ENCODE measurements at places on chromosomes 5 and 9. TPM values are rescaled to one million over a fixed set of nuclear protein-coding genes. Genes with fewer than 3 reads are reported as not detected.

Gene CCNJL
- 29.2 TPM for total RNA-seq

Gene SLC36A1
- 8.2 TPM for total RNA-seq

Gene FOXD4L3
- total RNA-seq = not detected

Gene LHFPL2
- 50.8 TPM for total RNA-seq

Gene PCDHB14
- total RNA-seq = 4.1 TPM

Gene SEPTIN8
- total RNA-seq = 45.0 TPM

Gene GABRG2
- 3.5 TPM for total RNA-seq

Gene UIMC1
- total RNA-seq = 40.1 TPM

Gene WNT8A
- not detected for total RNA-seq

Gene XPA
- total RNA-seq = not detected

Gene OSTF1
- 22.8 TPM for total RNA-seq

Gene ANKRD18B
- total RNA-seq = 6.4 TPM

GRCh38 chr9:14883310-14883944 is 26.8 kb downstream of the FREM1 start:
- no peak for DNase-seq

DNA sequence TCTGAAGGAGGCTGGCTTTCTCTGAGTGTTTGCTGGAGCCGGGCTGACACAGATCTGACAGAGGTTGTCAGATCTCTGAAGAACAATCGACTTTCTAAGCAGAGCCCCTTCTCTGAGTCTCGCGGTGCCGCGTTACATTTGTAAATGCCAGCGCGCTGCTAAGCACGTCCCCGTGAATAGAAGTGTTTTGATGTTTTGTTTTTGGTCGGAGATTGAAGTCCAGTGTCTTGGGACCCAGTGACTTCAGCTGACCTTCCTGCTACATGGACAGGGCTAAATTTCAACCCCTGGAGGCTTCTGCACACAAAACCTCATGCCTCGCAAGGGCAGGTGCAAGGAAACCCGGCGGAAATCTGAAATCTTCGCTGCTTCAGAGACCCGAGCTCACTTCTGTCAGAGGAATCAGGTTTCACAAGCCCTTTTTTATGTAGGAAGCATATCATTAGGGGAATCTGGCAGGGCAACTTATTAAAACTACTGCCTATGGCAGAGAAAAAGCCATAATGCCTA is 27.2 kb downstream of the NEUROG1 start:
- peak; percentile 69 for DNase-seq

- DNase-seq = no peak
These were observed 292.5 kb downstream of the SPATA31D1 start for GRCh38 chr9:82281066-82281465.

- peak; percentile 53 for DNase-seq
These were observed 8.0 kb downstream of the RGS3 start for GRCh38 chr9:113471566-113471965.

- DNase-seq = no peak
These were observed 49.9 kb downstream of the ZFAND5 start for GRCh38 chr9:72315089-72315509.

DNA sequence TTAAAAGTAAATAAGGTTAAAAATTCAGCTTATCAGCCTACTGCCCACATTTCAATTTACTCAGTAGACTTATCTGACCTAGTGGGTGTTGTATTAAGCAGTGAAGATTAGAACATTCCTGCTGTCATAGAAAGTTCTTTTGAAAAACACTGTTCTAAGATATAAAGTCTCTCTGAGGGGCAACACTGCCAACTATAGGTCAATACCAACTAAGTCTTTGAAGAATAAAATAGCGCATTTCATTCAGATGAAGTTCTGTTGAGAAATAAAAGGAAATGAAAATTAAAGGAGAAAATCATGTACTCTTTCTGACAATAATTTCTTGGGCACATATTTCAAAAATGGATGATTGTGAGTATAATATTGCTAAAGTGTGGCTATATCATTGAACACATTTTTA is 86.8 kb downstream of the PTPRD start:
- DNase-seq = peak; percentile 41

GRCh38 chr5:5483880-5484598 is 61.6 kb downstream of the ICE1 start:
- DNase-seq = peak; percentile 30

DNA sequence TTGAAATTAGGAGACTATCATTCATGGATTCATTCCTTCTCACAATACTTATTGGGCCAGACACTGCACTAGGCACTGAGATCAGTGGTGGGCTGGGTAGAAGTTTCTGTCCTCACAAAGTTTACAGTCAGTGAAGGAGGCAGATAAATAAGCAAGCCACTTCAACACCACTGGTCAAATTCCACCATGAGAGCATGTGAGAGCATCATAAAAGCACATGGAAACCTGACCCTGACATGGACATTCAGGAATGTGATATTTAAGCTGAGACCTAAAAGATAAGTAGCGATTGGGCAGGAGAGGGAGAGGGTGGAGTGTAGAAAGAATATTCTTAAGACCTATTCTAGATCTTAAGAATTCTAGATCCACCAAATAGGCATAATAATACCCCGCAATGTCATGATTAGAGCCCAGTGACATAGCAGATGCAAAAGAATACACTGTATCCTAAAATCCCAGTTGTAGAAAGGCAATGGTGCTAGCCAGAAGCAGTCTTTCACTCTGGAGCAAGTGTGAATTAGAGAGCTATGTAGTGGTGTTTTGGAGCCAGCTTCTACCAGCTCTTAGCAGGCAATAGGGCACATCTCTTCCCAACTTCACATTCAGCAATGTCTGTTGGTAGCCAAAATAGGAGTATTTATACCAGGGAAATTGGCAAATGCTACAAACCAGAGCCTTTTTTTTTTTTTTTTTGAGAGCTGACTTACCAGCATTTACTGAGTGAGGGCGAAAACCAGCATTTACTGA is 46.4 kb downstream of the SH3RF2 start:
- DNase-seq = no peak

DNA sequence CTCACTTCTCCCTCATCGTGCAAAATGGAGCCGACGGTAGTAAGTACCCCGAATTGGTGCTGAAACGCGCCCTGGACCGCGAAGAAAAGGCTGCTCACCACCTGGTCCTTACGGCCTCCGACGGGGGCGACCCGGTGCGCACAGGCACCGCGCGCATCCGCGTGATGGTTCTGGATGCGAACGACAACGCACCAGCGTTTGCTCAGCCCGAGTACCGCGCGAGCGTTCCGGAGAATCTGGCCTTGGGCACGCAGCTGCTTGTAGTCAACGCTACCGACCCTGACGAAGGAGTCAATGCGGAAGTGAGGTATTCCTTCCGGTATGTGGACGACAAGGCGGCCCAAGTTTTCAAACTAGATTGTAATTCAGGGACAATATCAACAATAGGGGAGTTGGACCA is 979 bp downstream of the PCDHGA12 start:
- DNase-seq = no peak

DNA sequence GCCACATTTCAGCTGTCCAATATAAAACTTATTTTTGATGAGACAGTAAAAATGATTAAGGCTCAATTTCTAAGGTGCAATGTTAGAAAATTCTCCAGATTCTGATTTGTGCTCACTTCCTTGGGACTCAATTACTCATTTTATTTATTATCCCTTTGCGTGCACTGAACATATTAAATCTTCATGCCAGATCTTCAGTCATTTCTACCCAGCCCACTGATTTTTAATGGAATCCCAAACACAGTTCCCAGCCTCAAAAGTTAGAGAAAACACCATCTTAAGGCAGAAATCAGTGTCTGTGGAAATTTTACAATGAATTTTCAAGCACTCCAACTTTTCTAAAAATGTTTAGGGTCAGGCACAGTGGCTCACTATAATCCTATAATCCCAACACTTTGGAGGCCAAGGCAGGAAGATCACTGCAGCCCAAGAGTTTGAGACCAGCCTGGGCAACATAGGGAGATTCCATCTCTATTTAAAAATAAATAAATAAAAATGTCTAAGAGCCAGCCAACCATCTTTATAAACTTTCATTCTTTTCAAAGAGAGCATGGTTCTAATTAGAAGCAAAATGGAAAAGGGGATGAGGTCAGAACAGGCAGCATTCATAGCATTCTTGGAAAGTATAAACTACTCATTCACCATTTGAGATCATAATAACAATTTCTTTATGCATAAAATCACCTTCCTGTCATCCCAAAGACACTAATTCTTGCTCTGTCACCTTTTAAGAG is 53.7 kb downstream of the TLE1 start:
- no peak for DNase-seq

- DNase-seq = no peak
These were observed 18.7 kb downstream of the XRCC4 start for GRCh38 chr5:83095957-83096539.

- DNase-seq = no peak
These were observed 161.9 kb downstream of the CDH6 start for GRCh38 chr5:31355337-31355736.

GRCh38 chr5:120624021-120624563 is 160.0 kb downstream of the PRR16 start:
- no peak for DNase-seq

- no peak for DNase-seq
These were observed 158.0 kb downstream of the PAX5 start for GRCh38 chr9:36876056-36876455.

- no peak for DNase-seq
These were observed 262.3 kb downstream of the ARHGAP26 start for GRCh38 chr5:143032581-143032836.

DNA sequence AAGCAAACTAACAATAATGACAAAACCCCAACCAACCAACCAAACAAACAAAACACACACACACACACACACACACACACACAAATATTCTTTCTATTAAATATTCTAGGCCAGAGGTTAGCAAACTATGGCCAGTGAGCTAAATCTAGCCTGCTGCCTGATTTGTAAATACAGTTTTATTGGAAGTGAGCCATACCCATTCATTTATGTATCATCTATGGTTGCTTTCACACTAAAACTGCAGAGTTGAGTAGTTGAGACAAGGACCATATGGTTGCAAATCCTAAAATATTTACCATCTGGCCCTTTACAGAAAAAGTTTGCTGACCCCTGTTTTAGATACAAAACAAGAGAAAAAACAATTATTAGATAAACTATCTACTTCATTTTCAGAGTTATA is 620.5 kb upstream of the SEMA6A start:
- no peak for DNase-seq

DNA sequence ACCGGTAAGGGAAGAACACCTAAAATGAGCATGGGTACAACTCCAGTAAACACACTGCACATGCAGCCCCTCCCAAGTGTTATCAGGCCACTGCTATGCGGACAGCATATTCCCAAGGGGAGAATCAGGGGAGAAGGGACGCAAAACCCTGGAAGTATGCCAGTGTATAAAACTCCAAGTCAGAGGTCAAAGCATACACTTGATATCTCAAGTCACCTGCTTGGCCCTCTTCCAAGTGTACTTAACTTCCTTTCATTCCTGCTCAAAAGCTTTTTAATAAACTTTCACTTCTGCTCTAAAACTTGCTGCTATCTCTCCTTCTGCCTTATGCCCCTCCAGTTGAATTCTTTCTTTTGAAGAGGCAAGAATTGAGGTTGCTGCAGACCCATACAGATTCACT is 408.1 kb downstream of the HTR1A start:
- no peak for DNase-seq

DNA sequence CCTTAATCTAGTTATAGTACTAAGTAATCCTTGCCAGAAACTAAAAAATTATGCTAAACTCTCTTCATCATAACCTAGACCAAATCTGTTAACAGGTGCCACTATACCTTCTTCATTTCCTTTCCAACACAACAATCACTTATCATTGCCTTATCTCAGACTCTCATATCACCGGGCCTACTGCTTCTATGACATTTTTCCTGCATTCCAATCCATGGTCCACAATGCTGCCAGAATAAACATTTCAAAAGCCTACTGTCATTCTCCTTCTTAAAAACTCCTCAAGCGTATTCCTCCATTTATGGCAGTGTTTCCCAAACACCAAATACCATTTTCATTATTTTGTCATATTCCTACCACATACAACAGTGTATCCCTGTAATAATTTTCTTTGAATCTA is 6.5 kb downstream of the PPP6C start:
- DNase-seq = no peak

DNA sequence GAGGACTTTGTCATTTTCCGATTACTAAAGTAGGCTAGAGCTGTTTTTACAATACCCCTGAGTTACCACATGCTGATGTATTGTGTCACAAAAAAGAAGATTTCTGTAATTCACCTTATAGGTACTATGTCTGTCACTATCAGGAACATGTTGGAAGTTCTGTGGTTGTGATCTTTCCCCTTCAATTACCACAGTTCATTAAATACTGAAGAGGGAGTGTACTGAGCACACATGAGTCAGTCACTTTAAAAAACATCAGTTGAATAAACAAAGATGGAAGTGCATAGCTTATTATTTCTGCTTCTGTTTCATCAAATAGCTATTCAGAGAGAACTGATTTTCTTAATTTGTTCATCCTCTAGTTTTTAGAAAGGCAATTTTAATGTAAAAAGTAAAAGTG is 31.7 kb downstream of the AP3S1 start:
- DNase-seq = no peak

DNA sequence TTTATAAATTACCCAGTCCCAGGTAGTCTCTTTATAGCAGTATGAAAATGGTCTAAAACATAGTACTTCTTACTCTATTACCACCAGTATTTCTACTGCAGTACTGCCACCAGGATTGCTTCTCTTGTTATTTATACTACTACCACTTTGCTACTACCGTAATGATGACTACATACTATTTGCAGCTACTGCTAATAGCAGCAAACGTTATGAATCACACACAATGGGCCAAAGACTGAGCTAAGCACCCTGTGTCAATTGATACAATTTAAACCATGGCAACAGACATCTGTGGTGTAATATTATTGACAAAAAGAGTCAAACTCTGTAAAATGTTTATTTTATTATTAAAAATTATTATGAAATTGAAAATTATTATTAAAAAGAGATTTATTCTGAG is 15.3 kb upstream of the KIF12 start:
- DNase-seq = no peak

DNA sequence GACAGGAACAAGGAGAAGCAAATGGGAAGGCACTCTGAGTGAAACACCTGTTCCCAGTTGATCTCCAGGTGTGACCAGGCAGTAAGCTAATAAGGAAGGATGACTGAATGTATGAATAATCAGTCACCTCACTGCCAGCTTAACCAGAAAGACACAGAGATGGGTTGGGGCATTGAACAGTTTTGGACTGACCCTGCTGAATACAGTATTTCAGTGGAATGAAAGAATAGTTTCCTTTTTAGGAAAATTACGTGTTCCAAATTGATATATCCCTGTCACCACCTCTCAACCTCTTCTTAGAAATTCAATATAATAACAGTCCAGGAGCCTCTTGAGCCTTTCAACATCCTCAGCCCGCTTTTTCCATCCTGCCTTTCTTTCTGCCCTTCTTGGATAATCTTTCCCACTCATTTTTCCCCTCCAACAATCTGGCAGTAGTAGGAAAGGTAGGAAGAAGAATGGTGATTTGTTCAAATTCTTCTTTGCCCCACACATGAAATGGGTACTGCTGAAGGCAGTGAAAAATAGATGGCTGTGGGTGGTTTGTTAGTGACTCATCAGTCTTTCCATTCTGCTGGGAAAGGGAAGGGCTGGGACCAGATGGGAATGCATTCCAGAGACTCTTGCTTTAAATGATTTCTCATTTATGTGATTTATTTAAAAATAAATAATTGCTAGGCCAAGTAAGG is 117.9 kb downstream of the ZSWIM6 start:
- DNase-seq = no peak
